T-cell (primary cell): ENCODE measurements at places on chromosomes 13 and 19. TPM values are rescaled to one million over a fixed set of nuclear protein-coding genes. Genes with fewer than 3 reads are reported as not detected.

MTMR6 gene
- total RNA-seq: 15.6 TPM

CPT1C gene
- total RNA-seq: 1.4 TPM

PROZ gene
- total RNA-seq: not detected

ERICH6B gene
- total RNA-seq: not detected

ZSWIM9 gene
- total RNA-seq: 6.6 TPM

PPFIA3 gene
- total RNA-seq: 3.8 TPM

KCNRG gene
- total RNA-seq: 1.4 TPM

GMIP gene
- total RNA-seq: 143 TPM

ZNF561 gene
- total RNA-seq: 45.7 TPM

SHISA2 gene
- total RNA-seq: 0.18 TPM

MBD3L2 gene
- not detected for total RNA-seq

LRRC4B gene
- total RNA-seq: not detected

KCNJ14 gene
- total RNA-seq: 2.8 TPM

ZNF468 gene
- total RNA-seq: 15.2 TPM

ZNF497 gene
- total RNA-seq: 3.4 TPM

PCDH17 gene
- total RNA-seq: not detected

ZNF222 gene
- 7.4 TPM for total RNA-seq

ACP7 gene
- 0.19 TPM for total RNA-seq

CD79A gene
- 19.0 TPM for total RNA-seq

KLK15 gene
- total RNA-seq: not detected

NLRP11 gene
- total RNA-seq: not detected

SMIM44 gene
- not detected for total RNA-seq

CEACAM7 gene
- not detected for total RNA-seq

TIMM13 gene
- total RNA-seq: 31.9 TPM

STOML3 gene
- total RNA-seq: not detected

LHB gene
- not detected for total RNA-seq

CALR3 gene
- total RNA-seq: not detected

ZNF571 gene
- total RNA-seq: 13.1 TPM

IZUMO1 gene
- not detected for total RNA-seq

SIAH3 gene
- total RNA-seq: 0.19 TPM

LPAR6 gene
- total RNA-seq: 61.9 TPM

MBD3L3 gene
- total RNA-seq: not detected

ZNF793 gene
- 11.0 TPM for total RNA-seq
